ENCODE measurements at places on chromosomes 1 and 21.

DNA sequence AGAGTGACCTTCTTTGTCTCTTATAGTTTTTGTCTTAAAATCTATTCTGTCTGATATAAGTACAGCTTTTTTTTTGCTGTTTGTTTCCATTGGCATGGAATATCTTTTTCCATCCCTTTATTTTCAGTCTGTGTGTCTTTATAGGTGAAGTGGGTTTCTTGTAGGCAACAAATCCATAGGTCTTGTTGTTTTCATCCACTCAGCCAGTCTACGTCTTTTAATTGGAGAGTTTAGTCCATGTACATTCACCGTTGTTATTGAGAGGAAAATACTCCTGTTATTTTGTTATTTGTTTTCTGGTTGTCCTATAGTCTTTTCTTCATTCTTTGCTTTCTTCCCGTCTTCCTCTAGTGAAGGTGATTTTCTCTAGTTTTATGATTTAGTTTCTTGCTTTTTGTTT, 115.9 kb downstream of the IFI44 start:
- DNase-seq = no peak

DNA sequence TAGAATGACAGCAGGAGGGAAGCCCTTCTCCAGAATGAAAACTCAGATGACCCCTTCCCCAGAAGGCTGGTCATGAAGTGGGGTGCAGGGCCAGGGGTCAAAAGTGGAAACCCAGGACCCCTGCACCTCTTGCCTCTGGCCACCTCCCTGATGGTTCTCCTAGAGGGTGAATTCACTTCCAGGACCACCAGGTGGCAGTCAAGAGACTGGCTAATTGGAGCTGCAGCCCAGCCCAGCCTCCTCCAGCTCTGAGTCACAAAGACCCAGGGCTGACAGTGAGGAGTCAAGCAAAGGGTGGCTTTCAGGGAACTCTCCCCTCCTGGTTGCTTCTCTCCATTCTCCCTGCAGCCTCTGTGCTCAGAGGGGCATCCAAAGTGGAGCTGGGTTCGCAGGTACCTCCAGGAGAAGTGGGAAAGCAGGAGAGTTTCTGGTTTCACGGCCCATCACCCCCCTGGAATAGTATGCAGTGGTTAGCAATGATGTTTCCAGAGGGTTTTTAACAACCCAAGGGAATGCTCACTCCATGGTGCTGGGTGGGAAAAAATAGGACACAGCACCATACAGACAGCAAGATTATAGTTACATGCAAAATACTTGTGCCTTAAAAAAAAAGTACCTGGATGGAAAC, 6.1 kb upstream of the EPHB2 start:
- DNase-seq = peak; percentile 91

DNA sequence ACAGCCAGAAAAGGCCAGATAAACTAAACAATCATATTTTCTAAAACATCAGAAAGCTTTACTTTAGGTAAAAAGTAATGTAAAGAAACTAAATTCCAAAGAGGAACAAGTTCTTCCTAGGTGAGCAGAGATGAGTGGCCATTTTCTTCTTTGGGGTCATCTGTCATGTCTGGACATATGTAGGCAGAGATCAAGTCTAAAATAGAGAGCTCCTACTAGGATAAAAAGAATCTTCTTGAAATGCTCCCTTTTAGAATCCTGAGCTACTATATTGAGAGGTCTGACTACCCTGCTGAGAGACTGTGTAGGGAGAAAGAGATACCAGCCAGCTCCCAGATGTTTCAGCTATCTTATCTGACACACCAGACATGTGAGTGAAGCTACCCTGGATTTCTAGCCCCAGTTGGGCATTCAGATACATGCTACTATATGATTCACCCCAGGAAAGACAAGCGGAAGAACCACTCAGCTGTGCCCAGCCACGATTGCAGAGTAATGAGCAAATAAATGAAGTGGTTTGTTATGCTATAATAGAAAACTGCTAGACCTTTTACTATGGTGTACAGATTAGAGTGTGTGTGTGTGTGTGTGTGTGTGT, 80.1 kb downstream of the TTLL7 start:
- DNase-seq = no peak

GRCh38 chr1:78033797-78034172, 12.0 kb upstream of the GIPC2 start:
- DNase-seq = no peak

- DNase-seq = no peak
These were observed 315.8 kb upstream of the USP24 start for GRCh38 chr1:55530749-55531478.

GRCh38 chr1:177275736-177276135, 105.0 kb downstream of the BRINP2 start:
- DNase-seq = no peak

Data from urothelium cell line (cell line).